ENCODE measurements at places on chromosomes 3 and 15.

DNA sequence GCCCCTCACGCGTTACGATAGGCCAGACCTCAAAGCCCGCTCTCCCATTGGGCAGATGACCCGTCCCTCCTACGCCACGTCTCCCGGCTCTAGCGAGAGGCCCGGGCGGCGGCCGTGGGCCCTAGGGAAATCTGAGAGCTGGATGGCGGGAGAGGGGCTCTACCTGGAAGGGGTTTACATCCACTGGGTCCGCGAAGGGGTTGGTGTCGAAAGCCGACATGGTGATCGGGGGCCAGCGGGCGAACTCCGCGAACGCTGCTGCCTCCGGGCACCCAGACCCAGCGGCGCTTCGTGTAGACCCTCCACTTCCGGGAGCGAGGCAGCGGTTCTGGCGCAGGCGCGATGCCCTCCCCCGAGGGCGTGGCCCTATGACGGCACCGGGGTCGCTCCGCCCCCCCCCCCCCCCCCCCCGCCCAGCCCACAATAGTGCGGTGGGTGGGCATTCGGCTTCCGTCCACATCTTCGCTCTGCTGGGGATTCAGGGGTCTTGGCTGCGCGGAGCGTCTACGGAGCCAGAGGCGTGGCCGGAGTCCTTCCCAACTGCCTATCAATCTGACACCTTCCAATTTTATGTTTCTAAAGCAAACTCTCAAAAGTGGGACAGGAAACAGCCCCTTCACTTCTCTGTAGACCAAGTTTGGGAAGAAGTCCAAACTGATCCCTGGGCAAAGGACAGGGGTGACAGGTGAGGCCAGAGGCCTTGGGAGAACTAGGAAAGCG, at the start of gene SCAMP2:
TSS of gene SCAMP2 (minus strand) at position 330 of the 720 bp plus-strand sequence. CDS start at position 220, 110 bp downstream.
- DNase-seq: peak; percentile 93

GRCh38 chr3:139198186-139198585, 145.6 kb upstream of the MRPS22 start:
- no peak for DNase-seq

DNA sequence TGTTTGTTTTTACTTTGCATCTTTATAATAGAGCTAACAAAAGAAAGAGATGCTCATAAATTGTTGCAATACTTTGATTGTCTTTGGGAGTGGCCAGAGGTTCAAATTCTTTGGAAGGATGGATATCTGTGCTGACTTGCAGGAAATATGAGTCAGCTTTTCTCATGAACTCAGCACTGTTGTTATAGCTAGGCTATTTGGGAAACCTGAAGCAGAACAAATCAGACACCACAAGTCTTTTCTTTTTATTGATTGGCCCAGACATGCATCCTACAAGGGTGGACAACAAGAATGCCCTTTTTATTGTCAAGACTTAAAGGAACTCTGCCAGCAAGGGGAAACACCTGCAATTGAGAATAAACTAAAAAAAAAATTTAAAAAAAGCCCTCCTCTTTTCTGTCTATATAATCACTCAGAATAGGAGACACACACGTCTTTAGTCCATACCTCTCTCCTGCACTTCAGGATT, 4.6 kb upstream of the DENND4A start:
- no peak for DNase-seq

GRCh38 chr3:37974121-37975083, 16.2 kb upstream of the VILL start:
- DNase-seq: peak; percentile 48

DNA sequence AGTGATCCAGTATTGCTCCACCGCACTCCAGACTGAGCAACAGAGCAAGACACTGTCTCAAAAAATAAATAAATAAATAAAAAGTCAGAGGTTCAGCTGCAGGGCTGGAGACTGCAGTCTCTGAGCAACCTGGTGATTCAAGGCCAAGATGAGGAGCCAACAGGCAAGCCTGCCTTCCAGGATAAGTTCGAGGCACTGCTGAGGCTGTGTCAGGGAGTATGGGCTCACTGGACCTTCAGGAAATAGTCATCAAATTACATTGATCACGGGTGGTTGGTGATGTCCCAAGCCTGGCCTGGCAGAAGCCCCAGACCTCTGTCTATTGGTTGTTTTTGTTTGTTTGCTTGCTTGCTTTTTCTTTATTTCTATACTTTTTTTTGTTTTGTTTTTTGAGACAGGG, 41.5 kb downstream of the IDH2 start:
- no peak for DNase-seq

DNA sequence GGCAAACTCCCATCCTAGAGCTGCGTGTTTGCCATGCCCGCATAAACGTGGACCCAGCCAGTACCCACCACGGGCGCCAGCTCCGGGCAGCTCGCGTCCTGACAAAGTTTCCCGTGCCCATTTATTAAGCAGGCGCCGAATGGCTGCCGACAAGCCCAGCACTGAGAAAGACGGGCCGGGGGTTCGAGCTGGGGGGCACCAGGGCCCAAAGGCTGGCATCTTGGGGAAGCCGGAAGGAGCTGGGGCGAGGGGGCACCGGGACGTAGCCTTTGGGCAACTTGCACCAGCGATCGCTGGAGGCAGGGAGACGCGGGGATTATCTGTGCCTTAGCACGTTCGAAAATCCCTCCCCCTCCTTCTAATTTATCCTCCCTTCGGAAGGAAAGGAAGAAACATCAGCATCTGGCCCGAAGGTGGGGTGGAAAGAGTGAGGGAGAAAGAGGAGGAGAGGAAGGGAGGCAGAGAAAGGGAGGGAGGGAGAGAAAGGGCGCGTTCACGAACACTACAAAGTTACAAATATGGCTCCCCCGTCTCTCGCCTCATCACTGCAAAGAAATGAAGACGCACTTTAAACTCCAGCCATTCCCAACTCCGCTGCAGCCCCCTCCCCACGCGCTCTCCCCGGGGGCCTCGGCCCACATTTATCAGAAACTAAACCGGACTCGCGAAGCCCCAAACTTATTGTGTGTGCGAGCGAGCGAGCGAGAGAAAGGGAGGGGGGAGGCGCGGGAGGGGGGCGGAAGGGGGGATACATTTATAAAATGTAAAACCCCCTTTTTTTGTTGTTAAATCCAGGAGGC, 1.0 kb downstream of the ANP32A start:
- DNase-seq: no peak

- DNase-seq: no peak
These were observed 188.3 kb downstream of the TBC1D2B start for GRCh38 chr15:77889009-77889806.

- DNase-seq: no peak
These were observed 239.6 kb downstream of the GBE1 start for GRCh38 chr3:81521855-81522254.

GRCh38 chr15:58805095-58805494, 34.0 kb downstream of the MINDY2 start:
- no peak for DNase-seq

GRCh38 chr15:63970621-63971426, 75.5 kb downstream of the DAPK2 start:
- no peak for DNase-seq

DNA sequence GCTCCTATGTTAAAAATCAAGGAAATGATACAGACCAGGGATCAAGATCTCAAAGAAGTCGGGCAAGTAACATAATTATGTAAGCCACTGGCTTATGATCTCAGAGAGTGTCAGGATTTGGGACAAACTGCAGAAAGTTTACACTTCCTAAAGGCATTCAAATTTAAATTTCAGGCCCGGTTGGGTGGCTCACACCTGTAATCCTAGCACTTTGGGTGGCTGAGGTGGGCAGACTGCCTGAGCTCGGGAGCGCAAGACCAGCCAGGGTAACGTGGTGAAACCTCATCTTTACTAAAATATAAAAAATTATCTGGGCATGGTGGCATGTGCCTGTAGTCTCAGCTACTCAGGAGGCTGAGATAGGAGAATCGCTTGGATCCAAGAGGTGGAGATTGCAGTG, 124.4 kb upstream of the UBE2E2 start:
- no peak for DNase-seq
